ENCODE measurements at places on chromosomes 2 and 18.

GRCh38 chr2:221434142-221434541, 138.0 kb downstream of the EPHA4 start:
- DNase-seq: no peak

- no peak for DNase-seq
Measured at GRCh38 chr2:69012310-69013141, 453 bp upstream of the ANTXR1 start.

DNA sequence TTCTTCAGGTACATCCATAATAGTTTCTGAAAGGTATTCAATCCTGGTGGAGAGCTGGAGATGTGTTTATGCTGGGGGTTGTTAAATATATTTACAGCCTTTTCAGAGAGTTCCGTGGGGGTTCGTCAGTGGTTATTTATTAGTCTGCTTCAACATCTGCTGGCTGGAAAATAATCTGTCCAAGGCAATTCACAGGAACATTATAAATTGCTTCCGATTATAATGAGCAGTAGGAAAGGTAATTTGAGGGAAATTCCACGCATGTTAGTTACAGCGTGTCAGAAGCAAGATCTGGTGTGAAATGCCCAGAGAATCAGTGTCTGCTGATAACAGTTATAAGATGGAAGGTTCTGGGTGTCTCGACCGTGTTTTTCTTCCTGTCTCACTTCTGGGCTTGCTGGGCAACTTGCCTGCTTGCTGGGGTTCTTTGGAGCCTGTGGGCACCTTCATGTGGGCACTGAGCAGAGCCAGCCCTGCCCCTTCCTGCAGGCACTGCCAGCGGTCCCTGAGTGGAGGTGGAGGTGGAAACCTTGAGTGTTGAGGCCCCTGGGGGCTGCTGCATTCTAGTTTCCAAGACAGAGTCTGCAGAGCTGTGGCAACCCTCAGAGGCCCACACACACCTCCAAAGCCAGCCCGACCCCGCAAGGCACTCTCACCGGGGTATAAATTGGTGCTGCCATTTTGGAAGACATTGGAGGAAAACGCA, 185.7 kb downstream of the FAM210A start:
- DNase-seq: peak; percentile 11

- DNase-seq: no peak
Measured at GRCh38 chr2:62663920-62664795, 41.4 kb upstream of the EHBP1 start.

DNA sequence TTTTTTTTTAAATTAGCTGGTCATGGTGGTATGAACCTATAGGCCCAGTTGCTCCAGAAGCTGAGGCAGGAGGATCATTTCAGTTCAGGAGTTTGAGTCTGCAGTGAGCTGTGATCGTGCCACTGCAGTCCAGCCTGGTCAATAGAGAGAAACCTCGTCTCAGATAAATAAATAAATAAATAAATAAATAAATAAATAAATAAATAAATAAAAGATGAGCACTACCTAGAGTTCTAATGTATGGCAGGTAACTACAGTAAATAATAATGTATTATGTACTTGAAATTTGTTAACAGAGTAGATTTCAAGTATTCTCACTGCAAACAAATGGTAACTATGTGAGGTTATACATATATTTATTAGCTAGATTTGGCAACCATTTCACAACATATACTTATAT, 697.9 kb upstream of the ID2 start:
- no peak for DNase-seq

DNA sequence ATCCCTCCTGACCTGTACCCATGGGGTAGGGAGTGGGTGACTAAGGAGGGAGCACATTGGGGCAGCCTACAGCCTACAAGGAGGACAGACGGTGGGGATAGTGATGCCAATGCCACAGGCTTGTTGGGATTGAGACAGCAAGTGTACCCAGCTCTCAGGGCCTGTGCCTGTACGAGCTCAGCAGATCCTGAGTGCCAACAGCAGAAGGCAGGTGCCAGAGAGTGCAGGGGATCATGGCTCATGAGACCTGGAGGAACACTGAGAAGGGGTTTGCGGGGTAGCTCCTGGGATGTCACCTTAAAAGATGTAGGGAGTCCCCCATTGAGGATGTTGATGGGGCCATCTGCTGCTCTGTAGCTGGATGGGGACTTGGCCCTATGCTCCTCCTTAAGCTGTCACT, 10.3 kb upstream of the SNED1 start:
- DNase-seq: no peak

GRCh38 chr2:29420999-29421782, 306.0 kb downstream of the CLIP4 start:
- DNase-seq: no peak

DNA sequence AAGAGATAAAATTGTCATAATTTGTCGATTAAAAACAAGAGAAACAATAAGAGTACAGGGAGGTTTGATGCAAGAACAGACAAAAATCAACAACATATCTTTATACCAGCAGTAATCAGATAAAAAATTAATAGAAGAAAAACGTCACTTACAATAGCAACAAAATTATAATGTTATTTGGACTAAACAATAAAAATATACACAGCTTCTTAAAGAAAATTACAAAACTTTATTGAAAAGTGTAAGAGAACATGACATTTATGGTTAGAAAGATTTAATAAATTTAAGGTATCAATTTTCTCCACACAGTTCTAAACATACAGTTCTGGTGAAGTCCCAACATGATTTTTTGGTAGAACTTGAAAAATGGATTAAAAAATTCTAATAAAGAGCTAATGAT, 12.8 kb downstream of the RNF138 start:
- DNase-seq: no peak

GRCh38 chr2:64945973-64946768, 43.0 kb upstream of the SLC1A4 start:
- peak; percentile 50 for DNase-seq

GRCh38 chr2:97734061-97735051, 21.0 kb downstream of the ZAP70 start:
- no peak for DNase-seq

DNA sequence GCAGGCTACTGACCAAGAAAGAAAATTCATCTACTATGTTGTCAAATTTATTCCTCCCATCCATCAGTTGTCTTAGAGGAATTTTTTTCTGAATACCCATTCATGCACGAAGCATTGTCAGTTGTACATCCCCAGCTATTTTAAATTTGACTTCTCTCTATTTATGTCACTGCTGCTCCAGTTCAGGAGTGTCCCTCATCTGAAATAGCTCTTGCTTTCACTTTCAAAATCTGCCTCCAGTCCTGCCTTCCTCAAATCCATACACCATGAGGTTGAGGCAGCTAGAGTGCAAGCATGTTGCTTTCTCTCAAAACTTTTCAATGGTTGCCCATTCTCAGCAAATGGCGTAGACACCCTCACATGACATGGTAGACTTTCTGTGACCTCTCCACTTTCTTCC, 335.4 kb upstream of the CDH2 start:
- DNase-seq: no peak

DNA sequence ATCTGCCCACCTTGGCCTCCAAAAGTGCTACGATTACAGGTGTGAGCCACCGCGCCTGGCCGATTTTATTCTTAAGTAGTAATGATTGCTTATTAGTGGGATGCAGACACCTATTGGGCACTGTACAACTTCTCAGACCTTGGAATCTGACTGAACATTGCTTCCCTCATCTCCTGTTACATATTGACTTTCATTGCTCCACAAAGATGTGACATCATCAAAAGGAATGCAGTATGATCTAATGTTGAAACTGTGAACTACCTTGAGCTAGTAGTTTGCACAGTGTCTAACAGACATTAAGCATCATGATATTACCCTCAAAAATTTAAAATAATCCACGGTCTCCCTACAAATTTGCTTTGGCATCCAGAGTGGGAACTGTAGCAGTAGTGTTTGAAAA, 109.8 kb upstream of the SIX2 start:
- DNase-seq: no peak

- DNase-seq: no peak
Measured at GRCh38 chr2:101698014-101698843, 722 bp downstream of the MAP4K4 start.

- DNase-seq: no peak
Measured at GRCh38 chr2:240302933-240303595, 132.4 kb upstream of the GPC1 start.

GRCh38 chr2:55898386-55899040, 25.1 kb downstream of the EFEMP1 start:
- DNase-seq: no peak

DNA sequence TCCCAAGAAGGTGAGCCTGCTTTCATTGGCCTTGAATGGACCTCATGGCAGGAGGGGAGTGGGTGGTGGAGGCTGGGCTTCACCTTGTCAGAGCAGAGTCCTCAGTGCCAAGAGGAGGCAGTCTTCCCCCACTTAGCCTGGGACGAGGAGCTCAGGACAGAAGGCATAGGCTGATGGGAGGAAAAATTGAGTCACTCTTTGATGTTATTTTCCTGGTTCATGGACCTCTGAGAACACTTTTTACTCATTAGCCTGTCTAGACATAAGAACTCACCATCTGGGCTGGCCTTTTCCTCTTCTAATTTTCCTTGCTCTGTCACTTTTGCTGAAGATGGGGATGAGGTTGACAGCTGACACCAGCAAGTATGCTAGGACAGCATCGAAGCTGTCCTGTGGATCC, 225.7 kb upstream of the TNP1 start:
- no peak for DNase-seq

GRCh38 chr2:67904966-67905365, 157.8 kb downstream of the C1D start:
- DNase-seq: no peak

- no peak for DNase-seq
Measured at GRCh38 chr18:3418083-3418482, 31.9 kb upstream of the TGIF1 start.

DNA sequence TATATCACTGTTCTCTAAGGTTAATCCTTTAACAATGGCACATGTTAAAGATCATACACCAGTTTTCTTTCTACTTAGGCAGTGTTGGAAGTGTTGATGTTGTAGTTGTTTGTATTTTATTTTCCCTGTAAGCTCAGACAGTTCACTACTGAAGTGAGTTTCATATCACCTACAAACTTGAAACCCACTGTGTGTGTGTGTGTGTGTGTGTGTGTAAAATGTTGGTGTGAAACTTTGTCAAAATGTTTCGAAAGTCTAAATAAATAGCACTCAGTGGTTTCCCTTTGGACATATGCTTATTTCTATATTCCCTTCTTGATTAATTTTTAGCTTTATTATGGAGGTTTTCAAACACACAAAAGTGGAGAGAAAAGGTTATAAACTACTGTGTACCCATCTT, 79.8 kb upstream of the CAVIN2 start:
- DNase-seq: no peak

DNA sequence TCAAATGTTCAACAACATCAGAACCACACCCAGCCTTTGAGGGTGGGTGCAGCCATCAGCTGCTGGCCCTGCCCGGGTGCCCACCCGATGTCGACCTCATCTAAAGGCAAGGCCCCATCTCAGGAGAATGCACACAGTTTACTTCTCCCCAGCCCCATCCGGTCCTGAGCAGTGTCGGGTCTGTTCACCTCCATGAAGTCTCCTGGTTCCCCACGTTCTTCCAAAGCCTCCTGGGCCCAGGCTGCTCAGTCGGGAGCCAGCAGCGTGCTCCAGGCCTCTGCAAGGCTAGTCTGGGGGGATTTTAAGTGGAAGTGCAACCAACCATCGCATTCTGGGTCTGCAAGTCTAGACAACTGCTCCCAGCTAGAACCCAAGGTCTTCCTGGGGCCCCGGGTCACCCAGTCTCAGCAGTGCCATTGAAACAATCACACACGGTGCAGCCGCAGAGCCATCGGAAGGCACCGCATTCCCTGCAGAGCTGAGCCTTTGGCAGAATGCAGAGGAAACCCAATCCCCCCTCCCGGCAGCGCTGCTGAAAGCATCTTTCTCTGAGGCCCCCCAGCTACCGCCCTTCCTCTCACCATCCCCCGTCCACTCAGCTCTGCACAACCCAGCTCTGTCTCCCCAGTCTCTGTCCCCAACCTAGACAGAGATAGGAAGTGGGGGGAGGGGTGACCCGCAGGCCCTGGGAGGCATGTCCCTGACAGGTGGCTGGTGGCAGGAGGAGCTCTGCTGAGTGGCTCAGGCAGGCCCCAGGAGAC, 8.5 kb downstream of the ESPNL start:
- DNase-seq: no peak

DNA sequence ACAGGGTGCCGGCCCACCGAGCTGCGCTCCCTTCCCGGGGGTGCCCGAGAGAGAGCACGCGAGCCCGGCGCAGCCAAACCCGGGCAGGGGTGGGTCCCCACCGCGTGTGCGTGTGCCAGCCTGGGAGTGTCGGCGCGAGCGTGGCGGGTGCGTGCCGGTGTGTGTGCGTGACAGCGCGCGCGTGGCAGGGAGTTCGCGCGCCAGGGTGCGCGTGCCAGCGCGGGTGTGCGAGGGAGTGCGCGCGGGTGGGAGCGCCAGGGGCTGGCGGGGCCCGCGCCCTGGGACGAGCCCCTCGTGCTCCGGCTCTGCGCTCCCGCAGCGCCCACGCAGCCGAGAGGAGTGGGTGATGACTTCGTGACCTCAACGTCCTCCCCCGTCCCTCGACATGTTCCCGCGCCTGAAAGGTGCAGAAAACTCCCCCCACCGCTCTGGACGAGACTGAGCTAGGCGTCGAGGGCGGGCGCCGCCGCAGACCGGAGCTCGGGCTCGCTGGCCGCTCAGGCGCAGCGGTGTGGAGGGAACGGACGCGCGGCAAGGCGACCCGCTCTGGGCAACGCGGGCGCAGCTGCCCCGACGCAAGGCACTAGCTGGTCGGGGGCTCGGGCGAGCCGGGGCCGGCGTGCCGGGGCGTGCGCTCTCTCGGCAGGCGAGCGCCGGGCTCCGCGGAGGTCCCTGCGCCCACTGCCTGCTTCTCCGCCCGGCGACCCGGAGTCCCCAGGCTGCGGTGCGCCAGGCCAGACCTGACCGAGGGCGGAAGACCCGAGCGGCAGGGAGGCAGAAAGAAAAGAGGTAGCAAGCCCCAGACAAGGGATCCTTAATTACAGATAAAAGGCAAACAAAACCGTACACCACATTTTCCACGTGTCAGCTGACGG, 582.8 kb downstream of the ZEB2 start:
- peak; percentile 3 for DNase-seq

Data from stimulated activated CD4-positive, alpha-beta T cell treated with anti-CD3 and anti-CD28 coated beads, TNF-alpha, amount 100 ng/mL, for 48 hours (primary cell).